Bronchial smooth muscle cell (primary cell): ENCODE measurements at places on chromosomes 4 and X. TPM values are rescaled to one million over a fixed set of nuclear protein-coding genes. Genes with fewer than 3 reads are reported as not detected.

The KCND1 gene
- 1.6 and 4.3 TPM in 2 replicates for total RNA-seq

The SRPK3 gene
- 0.32 and 0.43 TPM in 2 replicates for total RNA-seq

The SPIN2B gene
- total RNA-seq: 12.6 and 15.9 TPM in 2 replicates

The GIMD1 gene
- not detected in 2 replicates for total RNA-seq

The SPARCL1 gene
- 1.3 and 1.5 TPM in 2 replicates for total RNA-seq

The FGF13 gene
- 29.3 and 58.0 TPM in 2 replicates for total RNA-seq

The CCKAR gene
- total RNA-seq: 6.0 and 45.9 TPM in 2 replicates

The IGBP1 gene
- total RNA-seq: 96.1 and 143 TPM in 2 replicates

The MMRN1 gene
- 0.09 and 0.16 TPM in 2 replicates for total RNA-seq
